Fibroblast of pulmonary artery (primary cell): ENCODE measurements at places on chromosomes 5 and 9.
A peak's percentile ranks its signal among the peaks of the same experiment; 100 is the strongest.

- DNase-seq: no peak
Measured at GRCh38 chr5:33258553-33258952, 182.2 kb upstream of the TARS1 start.

DNA sequence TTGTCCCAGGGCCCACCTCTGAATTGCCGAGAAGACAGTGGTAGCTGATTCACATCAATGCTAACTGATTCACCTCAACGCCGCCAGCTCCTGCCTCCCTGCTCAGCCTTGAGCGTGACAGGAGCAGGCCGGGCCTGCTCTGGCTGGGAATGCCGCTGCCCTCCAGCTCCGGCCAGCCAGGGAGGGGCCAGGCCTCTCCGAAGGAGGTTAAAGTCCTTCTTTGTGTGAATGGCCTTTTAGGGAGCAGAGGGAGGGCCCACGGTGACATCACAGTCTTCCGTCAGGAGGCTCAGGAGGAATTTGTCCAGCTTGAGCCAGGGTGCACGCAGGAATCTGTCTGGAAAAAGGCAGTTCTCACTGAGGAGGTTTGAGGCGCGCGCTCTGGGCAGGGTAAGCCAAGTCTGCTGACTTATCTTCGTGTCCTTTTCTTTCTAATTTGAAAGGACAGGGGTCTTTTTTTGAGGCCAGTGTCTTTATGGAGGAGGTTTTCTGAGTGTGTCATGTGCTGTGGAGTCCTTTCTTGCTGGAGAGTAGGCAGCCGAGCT lies 82.7 kb downstream of the C9orf152 start:
- peak; percentile 99 for DNase-seq

GRCh38 chr5:93622240-93622885 lies 39.3 kb downstream of the NR2F1 start:
- DNase-seq: peak; percentile 74

GRCh38 chr5:66122379-66123034 lies 21.6 kb upstream of the SREK1 start:
- no peak for DNase-seq

- DNase-seq: peak; percentile 83
Measured at GRCh38 chr5:125198270-125198974, 452.0 kb upstream of the ZNF608 start.

GRCh38 chr5:139262742-139263445 lies 30.6 kb upstream of the MATR3 start:
- peak; percentile 94 for DNase-seq

- DNase-seq: no peak
Measured at GRCh38 chr9:131591845-131592208, 46.5 kb downstream of the PRRT1B start.

GRCh38 chr9:4850603-4851310 lies 58.0 kb downstream of the RCL1 start:
- DNase-seq: peak; percentile 67

GRCh38 chr5:135481387-135481786 lies 29.2 kb upstream of the TIFAB start:
- DNase-seq: no peak

DNA sequence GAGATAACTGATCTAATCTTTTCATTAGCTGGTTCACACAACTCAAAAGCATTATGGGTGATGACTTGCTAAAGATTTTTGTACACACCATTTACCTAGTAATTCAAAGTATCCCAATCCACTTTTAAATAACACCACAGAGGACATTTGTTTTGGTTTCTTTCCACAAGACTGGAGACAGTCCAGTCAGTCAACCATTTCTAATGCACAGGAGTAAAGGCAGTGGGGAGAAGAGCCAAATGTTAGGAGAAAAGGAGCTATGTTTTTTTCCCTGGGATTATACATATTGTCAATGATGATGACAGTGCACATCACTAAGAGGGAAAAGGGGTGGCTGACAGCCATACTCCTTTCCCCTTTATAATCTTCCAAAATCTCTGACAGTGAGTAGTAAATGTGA lies 240.9 kb downstream of the GABRB2 start:
- no peak for DNase-seq

DNA sequence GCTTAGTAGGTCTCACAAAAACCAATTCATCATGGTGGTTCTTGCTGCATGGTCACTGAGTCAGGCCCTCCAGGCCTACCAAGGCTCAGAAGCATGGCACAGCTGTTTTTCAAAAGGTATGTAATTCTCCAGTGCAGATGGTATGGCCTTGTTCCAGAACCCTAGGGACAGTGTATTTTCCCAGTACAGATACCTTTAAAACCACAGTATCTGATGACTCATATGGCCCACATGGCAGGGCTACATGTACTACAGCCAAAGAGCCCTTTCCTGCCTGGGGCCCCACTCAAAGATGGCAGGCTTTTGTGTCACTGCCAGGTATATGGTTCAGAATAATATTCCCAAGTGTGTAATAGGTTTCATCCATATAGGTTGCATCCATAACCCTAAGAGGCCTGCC lies 16.5 kb downstream of the CSF2 start:
- DNase-seq: peak; percentile 79

GRCh38 chr5:179164331-179165311 lies 104.4 kb downstream of the ZNF354C start:
- DNase-seq: no peak

DNA sequence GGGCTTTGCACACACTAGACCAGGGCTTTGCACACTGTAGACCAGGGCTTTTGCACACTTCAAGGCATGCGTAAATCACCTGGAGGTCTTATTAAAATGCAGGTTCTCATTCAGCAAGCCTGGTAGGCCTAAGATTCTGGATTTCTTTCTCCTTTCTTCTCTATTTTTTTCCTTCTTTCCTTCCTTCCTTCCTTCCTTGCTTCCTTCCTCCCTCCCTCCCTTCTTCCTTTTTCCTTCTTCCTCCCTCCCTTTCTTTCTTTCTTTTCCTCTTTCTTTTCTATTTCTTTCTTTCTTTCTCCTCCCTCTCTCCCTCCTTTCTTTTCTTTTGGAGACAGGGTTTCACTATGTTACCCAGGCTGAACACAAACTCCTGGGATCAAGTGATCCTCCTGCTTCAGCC lies 24.3 kb upstream of the CNOT6 start:
- no peak for DNase-seq

DNA sequence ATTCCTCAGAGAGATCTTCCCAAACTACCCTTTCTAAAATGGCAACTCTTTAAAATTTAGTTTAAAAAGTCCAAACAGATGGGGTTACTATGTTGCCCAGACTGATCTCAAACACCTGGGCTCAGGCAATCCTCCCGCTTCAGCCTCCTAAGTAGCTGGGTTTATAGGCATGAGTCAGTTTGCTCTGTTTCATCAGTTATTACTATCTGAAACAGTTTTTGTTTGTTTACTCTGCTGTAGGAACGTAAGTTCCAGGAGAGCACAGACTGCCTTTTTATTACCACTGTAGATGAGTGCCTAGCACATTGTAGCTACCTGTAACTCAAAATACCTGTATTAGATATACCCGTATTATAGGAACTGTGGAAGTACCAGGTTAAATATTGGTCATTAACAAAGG lies 89.4 kb downstream of the UHRF2 start:
- DNase-seq: no peak

DNA sequence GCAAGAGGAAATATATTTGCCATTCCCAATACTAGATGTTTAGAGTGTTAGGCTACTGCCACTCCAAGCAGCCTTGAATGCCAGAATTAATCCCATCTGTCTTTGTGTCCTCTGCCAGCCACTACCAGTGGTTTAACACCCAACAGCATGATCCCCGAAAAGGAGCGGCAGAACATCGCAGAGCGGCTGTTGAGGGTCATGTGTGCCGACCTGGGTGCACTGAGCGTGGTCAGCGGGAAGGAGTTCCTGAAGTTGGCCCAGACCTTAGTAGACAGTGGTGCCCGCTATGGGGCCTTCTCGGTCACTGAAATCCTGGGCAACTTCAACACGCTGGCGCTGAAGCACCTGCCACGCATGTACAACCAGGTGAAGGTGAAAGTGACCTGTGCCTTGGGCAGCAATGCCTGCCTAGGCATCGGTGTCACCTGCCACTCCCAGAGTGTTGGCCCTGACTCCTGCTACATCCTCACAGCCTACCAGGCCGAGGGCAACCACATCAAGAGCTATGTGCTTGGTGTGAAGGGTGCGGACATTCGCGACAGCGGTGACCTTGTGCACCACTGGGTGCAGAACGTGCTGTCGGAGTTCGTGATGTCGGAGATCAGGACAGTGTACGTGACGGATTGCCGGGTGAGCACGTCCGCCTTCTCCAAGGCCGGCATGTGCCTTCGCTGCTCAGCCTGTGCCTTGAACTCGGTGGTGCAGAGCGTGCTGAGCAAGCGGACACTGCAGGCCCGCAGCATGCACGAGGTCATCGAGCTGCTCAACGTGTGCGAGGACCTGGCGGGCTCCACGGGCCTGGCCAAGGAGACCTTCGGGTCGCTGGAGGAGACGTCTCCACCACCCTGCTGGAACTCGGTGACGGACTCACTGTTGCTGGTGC lies 29.3 kb downstream of the AMBP start:
- DNase-seq: no peak

DNA sequence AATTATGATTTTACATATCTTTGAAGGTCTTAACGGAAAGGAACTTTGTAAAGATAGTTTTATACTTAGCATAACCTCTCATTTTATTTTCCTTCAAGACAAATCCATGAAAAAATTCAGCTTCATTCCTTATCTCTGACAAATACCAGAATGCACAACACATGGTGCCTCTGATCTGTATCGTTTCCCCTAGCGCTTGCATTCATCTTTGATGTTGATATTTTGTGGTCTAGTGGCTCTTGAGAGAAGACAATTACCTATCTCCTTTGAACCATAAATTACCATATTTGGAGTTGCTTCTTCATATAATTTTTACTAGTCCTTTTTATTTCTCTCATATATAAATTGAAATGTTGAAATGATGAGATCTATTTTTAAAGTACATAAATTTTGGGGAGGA lies 551.3 kb downstream of the PDE4D start:
- DNase-seq: no peak

DNA sequence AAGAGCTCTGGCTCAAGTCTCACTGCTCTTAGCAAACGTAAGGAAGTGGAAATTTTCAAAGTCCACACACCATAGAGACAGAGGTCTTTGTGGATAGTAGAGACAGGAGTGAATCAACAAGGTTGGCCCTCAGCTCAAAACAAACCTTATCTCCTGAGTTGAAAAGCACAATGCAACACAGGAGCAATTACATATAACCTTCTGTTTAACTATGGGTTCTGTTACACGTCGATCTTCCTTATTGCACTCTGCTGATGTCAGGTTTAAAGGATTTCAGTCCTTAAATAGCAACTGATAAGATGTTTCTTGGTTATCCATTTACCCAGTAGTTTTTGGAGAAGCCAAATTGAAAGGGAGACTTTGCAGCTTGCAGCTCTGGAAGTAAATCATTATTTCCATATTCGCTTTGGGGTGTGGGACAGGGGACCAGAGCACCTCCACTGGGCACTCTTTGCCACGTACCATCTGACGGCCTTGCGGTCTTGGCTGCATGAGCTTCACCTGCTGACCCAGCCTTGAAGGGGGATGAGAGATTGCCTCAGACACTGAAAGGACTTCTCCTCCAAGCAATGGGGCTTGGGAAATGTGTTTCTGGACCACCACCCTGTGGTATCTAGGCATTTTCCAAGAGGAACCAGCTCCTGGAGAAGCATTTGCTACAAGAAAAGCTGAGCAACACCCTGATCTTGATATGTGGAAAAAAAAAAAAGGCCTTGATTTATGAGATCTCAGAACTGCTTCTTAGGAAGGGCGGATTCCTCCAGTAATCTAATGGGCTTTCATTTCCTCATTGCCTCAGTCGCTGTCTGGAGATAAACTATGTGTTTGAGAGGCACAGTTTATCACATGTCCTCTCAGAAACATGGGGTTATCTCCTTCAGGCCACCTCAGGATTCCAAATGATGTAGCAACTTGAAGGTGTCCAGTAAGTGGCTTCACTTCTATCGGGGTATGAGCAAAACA lies 56.2 kb upstream of the ZNF622 start:
- no peak for DNase-seq

GRCh38 chr9:29208670-29209069 lies 1635.4 kb upstream of the C9orf72 start:
- no peak for DNase-seq

- no peak for DNase-seq
Measured at GRCh38 chr9:84405667-84406066, 65.1 kb upstream of the SLC28A3 start.

DNA sequence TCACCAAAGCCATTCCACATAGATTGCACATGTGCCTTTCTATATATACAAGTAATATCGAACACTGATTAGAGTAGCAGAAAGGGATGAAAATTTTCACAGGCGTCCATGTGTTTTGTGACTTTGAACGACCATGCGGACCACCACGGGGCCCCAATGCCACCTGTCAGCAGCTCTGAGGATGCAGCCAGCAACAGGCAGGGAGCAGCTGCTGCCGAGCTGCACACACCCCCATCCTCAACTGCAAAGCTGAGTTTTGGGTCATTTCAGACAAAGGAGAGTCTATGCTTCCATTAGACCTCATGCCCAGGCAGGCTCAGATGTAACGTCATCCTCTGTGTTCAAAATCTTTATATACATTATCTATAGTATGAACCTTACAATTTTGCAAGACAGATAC lies 503.8 kb downstream of the IRX1 start:
- DNase-seq: no peak

- no peak for DNase-seq
Measured at GRCh38 chr9:77857513-77858259, 173.9 kb downstream of the GNAQ start.

DNA sequence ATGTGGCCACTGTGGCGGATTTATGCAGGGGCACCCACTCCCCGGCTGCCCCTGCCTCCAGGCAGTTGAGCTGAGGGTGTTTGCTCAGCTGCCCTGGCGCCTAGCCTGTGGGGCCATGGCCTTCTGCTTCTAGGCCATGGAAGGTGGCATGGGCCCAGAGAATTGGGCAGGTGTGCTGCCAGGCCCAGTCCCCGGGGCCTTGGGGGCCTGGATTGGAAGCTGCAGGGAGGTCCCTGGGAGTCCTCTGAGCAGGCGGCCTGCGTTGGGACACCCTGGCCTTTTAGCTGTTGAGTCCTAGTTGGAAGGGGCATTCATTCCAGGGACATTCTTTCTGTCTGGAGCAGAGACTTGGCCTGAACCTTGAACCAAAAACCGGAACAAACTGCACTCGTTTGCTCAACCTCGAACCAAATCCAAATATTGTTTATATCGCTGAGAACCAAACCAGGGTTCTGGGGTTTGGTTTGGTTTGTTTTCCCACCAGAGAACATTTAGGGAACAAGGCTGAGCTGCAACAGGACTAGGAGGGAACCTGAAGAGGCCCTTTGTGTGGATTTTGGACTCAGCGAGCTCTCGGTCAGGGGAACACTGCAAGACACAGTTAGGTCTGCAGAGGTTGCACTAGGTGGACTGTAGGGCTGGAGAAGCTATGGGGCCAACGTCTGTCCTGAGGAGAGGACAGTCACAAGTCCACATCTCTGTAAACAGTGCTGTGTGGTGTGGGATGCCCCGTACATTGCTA lies 116.8 kb downstream of the BOD1 start:
- DNase-seq: no peak

GRCh38 chr9:111730937-111731567 lies 63.7 kb downstream of the SHOC1 start:
- peak; percentile 83 for DNase-seq

DNA sequence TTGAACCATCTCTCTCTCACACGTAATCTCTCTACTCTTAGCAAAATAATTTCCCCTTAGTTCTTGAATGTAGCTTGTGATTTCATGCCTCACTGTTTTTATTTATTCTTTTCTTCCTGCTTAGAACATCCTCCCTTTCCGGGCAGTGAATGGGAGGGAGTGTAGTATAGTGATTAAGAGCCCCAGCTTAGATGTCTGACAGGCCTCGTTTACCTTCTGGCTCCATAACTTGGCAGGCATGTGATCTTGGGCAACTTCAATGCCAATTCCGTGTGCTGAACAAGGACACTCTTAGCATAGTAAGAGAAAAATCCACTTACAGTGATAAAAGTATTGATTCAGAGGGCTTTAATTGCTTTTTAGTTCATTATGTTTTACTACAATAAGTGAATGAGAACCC lies 96.3 kb upstream of the TNPO1 start:
- DNase-seq: peak; percentile 18
